Stimulated activated CD8-positive, alpha-beta memory T cell treated with anti-CD3 and anti-CD28 coated beads, Interleukin-15, amount 100 ng/mL, for 24 hours (primary cell): ENCODE measurements at places on chromosomes 2 and 18.

DNA sequence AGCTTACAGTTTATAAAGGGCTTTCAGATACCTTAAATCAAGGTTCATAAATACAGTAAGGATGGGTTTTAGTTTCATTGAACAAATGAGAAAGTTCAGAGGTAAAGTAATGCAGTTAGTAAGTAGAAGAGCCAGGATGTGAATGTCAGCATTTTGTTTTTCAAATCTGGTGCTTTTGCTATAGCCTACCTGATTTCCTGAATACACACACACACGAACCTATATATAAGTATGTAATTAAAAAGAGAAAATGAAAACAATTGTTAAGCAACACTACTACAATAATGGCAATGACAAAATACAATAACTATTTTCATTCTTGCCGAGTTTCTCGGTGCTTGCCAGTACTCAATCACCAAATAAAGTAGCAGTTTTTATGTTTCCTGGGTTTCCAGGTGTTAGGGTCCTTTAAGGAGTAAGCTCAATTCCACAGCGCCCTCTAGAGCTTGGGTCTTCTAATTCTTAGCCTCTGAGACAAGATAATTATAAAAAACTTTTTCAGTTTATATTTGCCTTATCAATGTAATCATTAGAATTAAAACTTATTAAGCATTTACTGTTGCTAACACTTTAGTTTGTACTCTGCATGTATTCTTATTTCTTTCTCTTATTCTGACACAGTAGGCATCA, 512.9 kb upstream of the ACVR2A start:
- peak; percentile 2 for DNase-seq

- DNase-seq = no peak
Measured at GRCh38 chr2:75922191-75922590, 211.5 kb upstream of the GCFC2 start.

DNA sequence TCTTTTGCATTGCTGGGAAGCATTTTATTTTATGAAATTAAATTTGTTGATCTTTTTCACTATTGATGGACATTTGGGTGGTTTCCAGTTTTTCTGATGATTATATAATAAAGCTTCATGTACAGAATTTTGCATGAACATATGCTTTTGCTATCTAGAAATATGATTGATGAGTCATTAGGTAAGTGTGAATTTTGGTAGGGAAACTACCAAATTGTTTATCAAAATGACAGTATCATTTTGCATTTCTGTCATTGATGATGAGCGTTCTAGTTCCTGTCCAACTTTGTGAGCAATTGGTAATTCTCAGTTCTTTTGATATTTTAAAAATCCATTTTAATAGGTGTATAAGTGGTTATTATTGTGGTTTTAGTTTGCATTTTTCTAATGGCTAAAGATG, 67.7 kb downstream of the TAF4B start:
- no peak for DNase-seq

DNA sequence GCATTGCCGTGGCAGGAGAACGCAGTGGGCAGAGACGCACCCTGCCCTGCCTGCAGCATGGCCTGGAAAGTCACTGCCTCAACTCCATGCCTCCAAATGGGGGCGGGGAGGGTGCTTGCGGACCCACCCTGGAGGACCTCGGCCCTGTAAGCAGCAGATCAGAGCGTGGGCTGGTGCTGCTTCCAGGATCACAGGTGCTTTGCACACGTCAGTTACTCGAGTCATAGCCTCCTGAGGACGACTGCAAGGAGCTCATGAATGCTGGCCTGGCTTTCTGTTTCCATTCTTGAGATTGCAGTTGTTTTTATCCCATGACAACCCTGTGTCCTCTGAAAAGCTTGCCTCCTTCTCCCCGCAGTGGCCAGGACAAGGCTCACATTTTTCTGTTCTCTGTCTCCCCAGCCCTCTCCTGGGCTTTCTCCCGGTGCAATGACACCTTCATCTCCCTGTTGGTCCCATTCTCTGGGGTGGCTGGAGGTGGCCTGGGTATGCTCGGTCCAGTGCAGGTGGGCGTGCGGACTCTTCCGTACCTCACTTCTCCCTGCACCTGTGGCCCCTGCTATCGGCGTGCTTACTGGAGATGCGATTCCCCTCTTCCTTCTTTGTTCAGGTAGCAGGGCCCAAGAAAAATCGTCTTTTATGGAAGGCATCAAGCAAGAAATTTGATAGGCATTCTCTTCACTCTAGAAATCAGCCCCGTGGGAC, 208.0 kb downstream of the GBX2 start:
- DNase-seq = no peak

- no peak for DNase-seq
Measured at GRCh38 chr2:41933585-41934320, 114.1 kb upstream of the PKDCC start.

- no peak for DNase-seq
Measured at GRCh38 chr18:8375249-8375648, 234.0 kb upstream of the RAB12 start.

DNA sequence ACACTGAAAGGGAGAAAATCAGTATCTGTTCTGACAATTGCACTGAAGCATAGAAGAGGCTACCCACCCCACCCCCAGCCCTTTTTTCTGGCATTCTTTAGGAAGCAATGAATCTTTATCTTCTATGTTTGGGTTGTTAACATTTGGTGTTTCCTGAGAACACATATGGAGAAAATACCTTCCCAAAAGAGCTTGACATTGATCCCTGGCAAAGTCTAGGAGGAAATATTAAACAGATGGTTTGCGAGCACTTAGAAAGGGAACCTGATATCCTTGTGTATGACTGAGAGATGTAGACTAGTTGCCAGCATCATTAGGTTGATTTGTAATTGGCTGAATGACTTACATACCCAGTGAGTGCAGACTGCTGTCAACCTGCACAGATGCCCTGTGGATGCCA, 42.9 kb downstream of the DOK1 start:
- no peak for DNase-seq

DNA sequence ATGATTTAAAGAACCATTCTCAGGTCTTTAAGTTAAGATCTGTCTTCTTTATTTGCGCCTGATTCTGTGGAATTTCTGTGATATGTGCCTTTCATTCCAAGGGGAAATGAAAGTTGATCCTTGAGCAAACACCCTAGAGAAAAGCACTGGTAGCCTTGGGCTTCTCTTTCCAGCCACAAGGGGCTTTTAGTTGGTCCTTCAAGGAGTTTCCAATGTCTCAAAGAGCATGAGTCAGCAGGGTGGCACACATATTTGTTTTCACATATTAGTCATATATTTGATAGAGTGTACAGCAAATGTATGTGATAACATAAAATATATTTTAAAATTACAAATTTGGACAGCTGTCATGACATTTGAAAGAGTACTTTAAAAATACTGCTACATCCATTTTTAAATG, 339.5 kb downstream of the TXNL1 start:
- DNase-seq = no peak

GRCh38 chr2:121650315-121650930, 1.2 kb upstream of the CLASP1 start:
- peak; percentile 3 for DNase-seq

DNA sequence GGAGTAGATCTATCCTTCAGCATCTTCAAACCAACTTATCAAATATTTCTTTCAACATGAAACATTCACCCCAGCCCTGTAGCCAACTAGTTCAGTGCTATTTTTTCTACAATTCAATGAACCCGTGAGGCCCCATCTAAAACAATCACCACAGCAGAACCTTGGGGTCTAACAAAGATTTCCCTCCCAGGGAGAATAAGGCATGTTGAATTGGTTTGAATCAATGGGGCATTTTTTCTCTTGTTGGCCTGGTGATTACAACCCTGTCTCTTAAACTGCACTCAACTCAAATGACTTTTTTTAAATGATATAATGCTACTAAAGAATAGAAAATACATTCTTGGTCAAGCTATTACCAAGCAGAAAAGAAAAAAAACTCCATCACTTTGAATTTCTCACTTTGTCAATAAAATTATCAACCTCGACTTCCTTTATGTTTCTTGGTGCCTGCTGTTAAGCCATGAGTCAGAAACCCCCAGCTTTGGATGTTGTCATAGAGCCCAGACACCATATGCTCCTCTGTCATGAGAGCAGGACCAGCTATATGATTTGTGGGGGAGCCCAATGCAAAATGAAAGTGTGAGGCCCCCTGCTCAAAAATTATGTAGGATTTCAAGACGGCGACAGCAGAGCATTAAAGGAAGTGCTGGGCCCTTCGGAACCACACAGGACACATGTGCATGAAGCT, 282.4 kb downstream of the MEIS1 start:
- DNase-seq = no peak
